ENCODE measurements at places on chromosomes 4 and X. TPM values are rescaled to one million over a fixed set of nuclear protein-coding genes. Genes with fewer than 3 reads are reported as not detected.

The TBX22 gene
- not detected for total RNA-seq

The USP51 gene
- 2.0 TPM for total RNA-seq

The SLAIN2 gene
- total RNA-seq, result 88.3 TPM

The PTCHD1 gene
- 10.3 TPM for total RNA-seq

The CFP gene
- 10.0 TPM for total RNA-seq

Data from posterior vena cava (tissue), 2 donors.